ENCODE measurements at places on chromosomes 7 and 10.

GRCh38 chr10:75029420-75029819, 82.0 kb upstream of the SAMD8 start:
- no peak for DNase-seq

DNA sequence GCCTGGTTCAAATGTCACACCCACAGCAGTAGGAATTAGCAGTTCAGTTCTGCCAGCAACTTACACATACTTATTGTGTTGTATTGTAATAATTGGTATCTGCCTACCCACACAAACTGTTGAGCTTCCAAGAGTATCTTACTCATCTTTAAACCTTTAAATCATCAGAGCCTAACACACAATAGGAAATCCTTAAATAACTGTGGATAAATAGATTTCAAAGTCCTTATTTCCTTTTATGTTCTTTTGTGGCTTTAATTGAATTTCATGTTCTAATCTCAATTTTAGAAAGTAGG, 3.9 kb downstream of the CASD1 start:
- no peak for DNase-seq

GRCh38 chr10:124921261-124921660, 20.7 kb upstream of the ZRANB1 start:
- DNase-seq, result no peak

- DNase-seq, result no peak
These were observed 28.9 kb downstream of the ADD3 start for GRCh38 chr10:110036640-110037039.

DNA sequence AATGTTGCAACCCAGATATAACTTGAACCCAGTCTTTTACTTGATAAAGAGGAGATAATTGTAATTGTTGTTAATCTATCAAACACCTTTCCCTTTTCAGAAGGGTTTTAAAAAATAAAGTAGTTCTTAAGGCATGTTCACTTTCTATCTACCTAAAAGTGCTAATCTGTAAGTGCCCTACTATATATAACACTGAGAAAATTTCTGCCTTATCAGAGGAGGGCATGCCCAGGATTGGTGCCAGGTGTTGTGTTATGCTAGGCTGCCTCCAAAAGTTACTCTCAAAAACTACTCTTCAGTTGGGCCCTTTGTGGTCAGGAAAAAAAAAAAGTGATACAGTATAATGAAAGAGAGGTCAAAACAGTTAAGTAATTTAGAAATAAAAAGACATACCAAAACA, 36.3 kb downstream of the SMNDC1 start:
- no peak for DNase-seq

GRCh38 chr7:25844102-25844870, 307.7 kb upstream of the NFE2L3 start:
- DNase-seq, result no peak

DNA sequence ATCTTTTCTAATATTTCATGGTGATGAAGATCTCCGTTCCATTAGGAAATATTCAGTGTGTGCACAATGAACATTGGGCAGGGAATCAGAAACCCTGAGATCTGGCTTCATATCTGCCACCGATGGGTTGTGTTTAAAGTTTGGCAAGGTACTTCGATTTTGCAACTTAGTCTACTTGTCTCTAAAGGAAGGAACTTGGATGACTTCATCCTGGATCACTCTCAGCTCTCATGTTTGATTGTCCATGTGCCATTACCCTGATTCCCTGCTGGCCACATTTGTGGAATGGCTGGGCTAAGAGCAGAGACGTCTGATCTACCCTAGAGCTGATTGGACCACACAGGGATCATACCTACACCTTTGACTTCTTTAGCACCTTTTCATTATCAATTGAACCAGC, 177.0 kb upstream of the KMT2E start:
- DNase-seq, result no peak

DNA sequence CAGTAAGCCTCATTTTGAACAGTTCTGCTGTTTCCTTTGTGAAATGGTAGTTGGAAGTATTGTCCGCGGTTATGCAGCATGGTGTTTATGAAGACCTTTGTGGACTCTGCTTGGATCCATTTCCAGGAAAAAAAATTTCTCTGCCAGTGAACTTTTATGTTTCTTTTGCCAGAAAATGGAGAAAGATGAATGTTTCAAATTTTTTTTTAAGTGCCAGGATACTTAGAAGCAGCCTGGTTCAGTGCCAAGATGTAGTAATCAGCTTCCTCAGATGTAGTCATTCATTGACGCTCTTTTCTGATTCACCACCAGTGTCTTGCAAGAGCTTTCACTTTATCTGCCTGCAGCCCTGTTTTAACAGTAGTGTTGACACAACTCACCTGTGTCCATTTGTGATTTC, 258.2 kb downstream of the SDK1 start:
- DNase-seq, result no peak

- DNase-seq, result no peak
These were observed 171.5 kb downstream of the CCSER2 start for GRCh38 chr10:84499846-84500245.

- no peak for DNase-seq
These were observed 4.3 kb downstream of the TMEM273 start for GRCh38 chr10:49183596-49184542.

- no peak for DNase-seq
These were observed 101.1 kb upstream of the GSDME start for GRCh38 chr7:24858108-24858977.

- peak; percentile 49 for DNase-seq
These were observed 20.5 kb upstream of the PITRM1 start for GRCh38 chr10:3192856-3193635.

GRCh38 chr7:343864-344607, 54.1 kb downstream of the FOXL3 start:
- DNase-seq, result no peak

- no peak for DNase-seq
These were observed 108.8 kb upstream of the FEZF1 start for GRCh38 chr7:122413339-122413738.

GRCh38 chr7:114364151-114364550, 50.5 kb upstream of the FOXP2 start:
- DNase-seq, result no peak

GRCh38 chr7:151143261-151144015, 24.1 kb downstream of the GBX1 start:
- DNase-seq, result no peak

DNA sequence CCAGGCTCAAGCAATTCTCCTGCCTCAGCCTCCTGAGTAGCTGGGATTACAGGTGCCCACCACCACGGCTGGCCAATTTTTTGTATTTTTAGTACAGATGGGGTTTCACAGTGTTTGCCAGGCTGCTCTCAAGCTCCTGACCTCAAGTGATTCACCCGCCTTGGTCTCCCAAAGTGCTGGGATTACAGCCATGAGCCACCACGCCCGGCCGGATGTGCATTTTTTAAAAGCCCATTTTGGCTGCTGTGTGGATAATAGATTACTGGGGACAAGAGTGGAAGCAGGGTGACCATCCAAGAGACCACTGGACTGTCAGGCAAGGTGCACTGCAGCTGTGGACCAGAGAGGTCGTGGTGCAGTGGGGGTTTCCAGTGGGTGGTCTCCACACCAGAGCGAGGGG, 21.4 kb downstream of the HKDC1 start:
- DNase-seq, result no peak

DNA sequence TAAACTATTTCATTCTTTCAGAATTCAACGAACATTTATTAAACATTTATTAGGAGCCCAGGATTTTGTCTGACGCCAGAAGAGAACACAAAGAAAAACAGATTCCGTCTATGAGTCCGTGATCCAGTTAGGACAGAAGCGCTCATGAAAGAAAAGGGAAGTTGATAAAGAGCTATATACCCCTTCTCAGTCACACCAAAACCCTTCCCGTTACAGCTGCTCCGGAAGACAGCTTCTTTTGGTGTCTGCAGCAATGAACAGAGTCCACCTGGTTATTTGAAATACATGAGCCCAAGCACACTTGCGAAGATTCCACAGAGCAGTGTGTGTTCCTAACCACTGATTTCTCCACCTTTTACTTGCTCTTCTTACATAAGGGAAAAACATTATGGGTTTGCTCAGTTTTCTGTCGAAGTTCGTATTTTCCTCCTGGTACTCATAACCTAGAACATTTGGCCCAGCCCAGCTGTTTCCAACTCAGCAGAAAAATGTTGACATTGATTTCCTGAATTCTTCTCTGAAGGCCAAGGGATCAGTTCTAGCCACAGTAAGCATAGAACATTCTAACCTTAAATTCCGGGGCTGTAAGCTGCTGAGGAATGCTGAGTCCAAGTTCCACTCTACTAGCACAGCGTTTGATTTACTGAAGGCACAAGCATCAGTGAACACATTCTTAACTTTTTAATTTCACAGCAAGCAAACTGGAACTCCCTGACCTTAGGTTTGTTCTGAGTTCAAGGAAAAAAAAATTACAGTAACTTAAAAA, 206.5 kb downstream of the SORCS1 start:
- DNase-seq, result no peak

DNA sequence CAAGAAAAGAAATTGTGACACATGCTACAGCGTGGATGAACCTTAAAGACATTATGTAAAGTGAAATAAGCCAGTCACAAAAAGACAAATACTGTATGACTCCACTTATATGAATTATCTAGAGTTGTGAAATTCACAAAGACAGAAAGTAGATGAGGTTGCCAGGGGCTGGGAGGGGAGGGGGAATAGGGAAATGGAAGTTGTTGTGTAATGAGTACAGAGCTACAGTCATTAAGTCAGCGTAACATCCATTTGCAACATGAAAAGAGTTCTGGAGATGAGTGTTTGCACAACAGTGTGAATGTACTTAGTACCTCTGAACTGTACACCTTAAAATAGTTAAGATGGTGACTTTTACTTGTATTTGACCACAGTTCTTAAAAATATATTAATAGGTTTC, 112.1 kb upstream of the CDK1 start:
- no peak for DNase-seq

GRCh38 chr10:47425813-47426419, 41.8 kb upstream of the ZNF488 start:
- DNase-seq, result no peak

DNA sequence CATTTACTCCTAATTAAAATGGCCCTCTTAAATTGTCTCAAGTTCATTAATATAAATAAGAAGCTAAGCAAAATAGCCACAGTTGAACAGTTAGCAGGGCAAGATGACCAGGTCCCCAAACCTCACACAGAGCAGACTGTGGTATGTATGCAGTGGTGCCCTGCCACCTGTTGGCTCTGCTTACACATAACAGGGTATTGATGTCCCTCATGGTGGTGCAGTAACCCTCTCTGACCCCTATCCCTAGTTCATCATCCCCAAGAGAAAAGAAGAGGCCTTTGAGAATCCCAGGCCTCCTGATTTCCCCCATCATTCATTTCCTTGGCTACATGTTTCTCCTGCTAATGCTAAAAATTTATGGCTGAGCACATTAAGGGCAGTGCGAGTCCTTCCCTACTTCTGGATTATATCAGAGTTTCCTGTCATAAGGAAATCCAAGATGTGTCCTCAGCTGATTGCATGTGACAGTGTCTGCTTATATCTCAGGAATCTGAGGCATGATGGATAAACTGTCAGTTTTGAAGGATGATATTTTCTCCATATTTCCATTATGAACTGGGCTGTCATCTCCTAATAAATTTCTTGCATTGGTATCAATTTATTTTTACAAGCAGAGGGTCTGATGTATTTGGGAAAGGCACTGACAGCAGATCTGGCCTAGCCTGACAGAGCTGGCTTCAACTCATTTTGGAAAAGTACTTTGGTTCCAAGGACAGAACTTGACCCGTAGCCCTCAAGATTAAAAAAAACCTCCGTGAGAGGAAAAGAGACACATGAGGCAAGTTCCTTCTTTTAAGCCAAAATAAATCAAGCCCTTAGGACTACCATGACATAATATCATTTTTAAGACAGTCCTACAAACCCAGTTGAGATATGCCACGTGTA, 880.6 kb downstream of the LRMDA start:
- DNase-seq, result peak; percentile 49

DNA sequence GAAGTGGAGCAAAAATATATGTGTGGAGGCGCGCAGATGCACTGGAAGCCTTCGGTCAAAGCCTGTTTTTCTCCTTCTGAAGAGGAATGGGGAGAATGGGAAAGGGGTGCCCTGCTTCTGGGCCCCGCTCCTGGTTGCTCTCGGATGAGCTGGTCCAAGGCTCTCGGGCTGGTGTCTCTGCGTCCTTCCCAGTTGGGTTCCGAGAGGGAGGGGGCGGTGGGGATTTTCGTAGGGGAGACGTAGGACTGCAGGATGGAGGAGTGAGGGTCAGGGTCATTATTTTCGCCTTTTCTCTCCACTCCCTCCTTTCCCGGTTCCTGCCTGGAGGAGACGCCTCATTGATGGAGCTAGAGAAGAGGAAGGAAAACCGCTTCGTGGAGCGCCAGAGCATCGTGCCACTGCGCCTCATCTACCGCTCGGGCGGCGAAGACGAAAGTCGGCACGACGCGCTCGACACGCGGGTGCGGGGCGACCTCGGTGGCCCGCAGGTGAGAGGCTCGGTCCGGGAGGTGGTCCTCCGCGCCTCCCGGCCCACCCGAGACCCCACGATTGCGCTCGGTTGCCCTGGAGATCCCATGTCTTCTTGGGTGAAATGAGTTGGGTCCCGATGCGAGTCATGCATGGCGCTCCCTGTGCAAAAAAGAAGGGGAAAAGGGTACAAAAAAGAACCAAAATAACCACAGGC, 790 bp downstream of the ADAM22 start:
- peak; percentile 24 for DNase-seq

DNA sequence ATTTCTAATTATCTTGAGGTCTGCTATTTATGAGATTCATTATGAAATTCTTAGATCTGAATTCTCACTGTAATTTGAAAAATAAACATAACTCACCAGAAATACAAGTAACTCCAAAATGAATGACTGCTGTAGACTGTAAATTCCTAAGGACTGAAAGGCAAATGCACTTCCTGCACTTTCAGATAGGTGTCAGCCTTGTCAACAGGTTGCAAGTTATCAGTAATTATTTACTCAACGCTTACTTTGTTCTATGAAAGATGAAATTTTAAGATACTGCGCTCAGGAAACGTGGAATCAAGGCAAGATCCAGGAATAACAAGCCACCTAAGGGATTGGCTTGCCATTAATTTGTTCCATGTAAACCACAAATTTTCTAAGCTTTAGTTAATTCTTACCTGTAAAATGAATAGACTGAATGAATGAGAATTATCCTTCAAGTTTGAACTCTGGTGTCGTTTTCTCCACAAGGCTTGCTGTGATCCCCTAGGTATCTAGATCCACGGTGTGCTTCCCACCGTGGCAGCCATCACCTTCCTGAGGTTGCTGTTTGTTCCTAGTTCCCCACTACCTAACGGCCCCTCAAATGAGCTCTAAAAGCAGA, 12.6 kb downstream of the DHX32 start:
- DNase-seq, result no peak

DNA sequence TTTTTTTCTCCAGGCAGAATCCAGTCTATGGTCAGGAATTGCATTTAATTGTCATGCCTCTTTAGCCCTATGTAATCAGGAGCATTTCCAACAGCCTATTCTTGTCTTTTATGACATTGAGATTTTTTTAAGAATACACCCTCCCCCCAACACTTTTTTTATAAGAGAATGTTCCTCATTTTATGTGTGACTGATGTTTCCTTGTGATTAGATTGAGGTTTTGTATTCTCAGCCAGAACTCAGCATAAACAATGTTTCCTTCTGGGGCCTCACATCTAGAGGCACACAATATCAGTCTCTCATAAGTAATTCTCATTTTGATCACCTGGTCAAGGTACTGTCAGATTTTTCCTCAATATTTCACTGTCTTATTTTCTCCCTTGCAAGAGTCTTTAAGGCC, 193.4 kb upstream of the PDE1C start:
- no peak for DNase-seq
